Endothelial cell (in vitro differentiated cells): ENCODE measurements at places on chromosomes 11 and 22. TPM values are rescaled to one million over a fixed set of nuclear protein-coding genes. Genes with fewer than 3 reads are reported as not detected.

The MFNG gene
- total RNA-seq = 75.4 TPM

The LARGE2 gene
- 0.95 TPM for total RNA-seq

The CASP1 gene
- total RNA-seq = not detected

The CCDC73 gene
- total RNA-seq = not detected

The ABCC8 gene
- not detected for total RNA-seq

The SLC37A2 gene
- 0.49 TPM for total RNA-seq

The NCR3LG1 gene
- total RNA-seq = 0.23 TPM

The KRTAP5-11 gene
- not detected for total RNA-seq

The IGF2 gene
- total RNA-seq = 2.1 TPM

The PATE2 gene
- total RNA-seq = not detected

The SYT7 gene
- 9.7 TPM for total RNA-seq

GRCh38 chr11:66011785-66012303, at the start of gene CST6:
TSS of gene CST6 (plus strand) at chr11:66012008. CDS start at chr11:66012045, 37 bp downstream.
- no peak within 1 kb of the TSS for H3K27ac ChIP-seq
- peaks cover 4% of the 10 kb centered on the region for H3K36me3 ChIP-seq
- DNase-seq = no peak

- peak overlapping the region; percentile 94 for H3K4me3 ChIP-seq
- DNase-seq = peak; percentile 50
- no peaks in the 10 kb centered on the region for H3K36me3 ChIP-seq
- peak overlapping the region; percentile 94 for H3K27ac ChIP-seq
- peaks cover 32% of the 10 kb centered on the region for H3K4me1 ChIP-seq
These were observed 599 bp downstream of the SIK3 start for GRCh38 chr11:117097389-117098268.

DNA sequence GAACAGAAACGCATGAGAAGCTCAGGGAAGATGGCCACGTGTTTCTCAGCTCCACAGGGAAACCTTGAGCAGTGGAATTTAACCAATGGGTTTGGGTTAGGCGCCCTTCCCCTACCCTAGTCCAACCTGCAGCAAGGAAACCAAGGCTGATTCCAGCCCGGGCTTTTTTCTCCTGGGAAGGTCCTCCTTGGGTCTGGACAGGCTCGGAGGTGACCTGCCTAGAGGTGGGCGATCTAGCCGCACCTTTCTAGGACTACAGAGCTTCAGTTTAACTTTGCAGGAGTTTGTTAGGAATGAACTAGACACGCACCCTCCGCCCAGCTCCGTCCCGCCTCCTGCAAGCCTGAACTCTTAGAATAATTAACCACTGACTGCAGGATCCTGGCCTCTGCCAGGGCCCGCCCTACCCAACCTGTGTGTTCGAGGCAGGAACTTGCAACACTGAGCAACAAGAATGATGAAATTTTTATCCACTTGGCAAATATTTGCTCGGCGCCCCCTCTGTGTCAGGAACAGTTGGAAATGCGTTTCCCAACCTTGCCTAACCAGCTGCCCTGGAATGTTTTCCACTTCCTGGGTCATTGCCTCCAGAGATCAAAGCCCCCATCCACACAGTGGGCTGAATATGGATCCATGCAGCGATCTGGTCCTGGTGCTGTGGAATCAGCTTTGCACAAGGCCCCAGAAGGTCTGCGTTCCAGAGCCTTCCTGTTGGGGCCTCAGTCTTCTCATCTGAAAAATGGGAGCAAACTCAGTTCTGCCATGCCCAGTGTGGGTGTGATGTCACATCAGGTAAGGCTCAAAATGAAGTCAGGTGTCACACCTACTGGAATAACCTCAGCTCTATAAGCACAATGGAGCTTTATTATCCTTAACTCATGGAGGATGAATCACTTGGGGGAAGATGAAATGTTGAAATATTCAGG, 13.3 kb downstream of the MPST start:
- no peak for DNase-seq
- H3K4me1 ChIP-seq = peaks cover 5% of the 10 kb centered on the region
- no peak overlapping the region for H3K4me3 ChIP-seq
- H3K36me3 ChIP-seq = no peaks in the 10 kb centered on the region
- H3K27ac ChIP-seq = no peak overlapping the region

GRCh38 chr11:118894192-118894591, 10.5 kb downstream of the CXCR5 start:
- H3K4me1 ChIP-seq = peaks cover 25% of the 10 kb centered on the region
- H3K4me3 ChIP-seq = no peak overlapping the region
- no peak overlapping the region for H3K27ac ChIP-seq
- H3K36me3 ChIP-seq = peaks cover 4% of the 10 kb centered on the region

DNA sequence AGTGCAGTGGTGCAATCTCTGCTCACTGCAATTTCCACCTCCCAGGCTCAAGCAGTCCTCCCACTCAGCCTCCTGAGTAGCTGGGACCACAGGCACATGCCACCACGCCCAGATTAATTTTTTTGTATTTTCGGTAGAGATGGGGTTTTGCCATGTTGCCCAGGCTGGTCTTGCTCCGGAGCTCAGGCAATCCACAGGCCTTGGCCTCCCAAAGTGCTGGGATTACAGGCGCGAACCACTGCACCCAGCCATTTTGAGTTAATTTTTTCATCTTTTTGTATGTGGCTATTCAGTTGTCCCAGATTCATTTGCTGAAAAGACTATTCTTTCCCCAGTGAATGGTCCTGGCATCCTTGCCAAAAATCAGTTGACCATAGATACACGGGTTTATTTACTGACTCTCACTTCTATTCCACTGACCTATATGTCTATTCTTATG, 63.6 kb downstream of the MAPK1 start:
- H3K27ac ChIP-seq = no peak overlapping the region
- H3K36me3 ChIP-seq = peaks cover 35% of the 10 kb centered on the region
- H3K4me3 ChIP-seq = no peak overlapping the region

- no peak overlapping the region for H3K4me3 ChIP-seq
- peaks cover 5% of the 10 kb centered on the region for H3K36me3 ChIP-seq
- DNase-seq = no peak
- peaks cover 4% of the 10 kb centered on the region for H3K27me3 ChIP-seq
- H3K4me1 ChIP-seq = peaks cover 12% of the 10 kb centered on the region
These were observed 22.9 kb upstream of the IGSF22 start for GRCh38 chr11:18748766-18749365.

GRCh38 chr11:113614097-113614496, 92.0 kb downstream of the TMPRSS5 start:
- no peak overlapping the region for H3K4me3 ChIP-seq
- peaks cover 1% of the 10 kb centered on the region for H3K27me3 ChIP-seq
- no peak for DNase-seq
- H3K4me1 ChIP-seq = peaks cover 16% of the 10 kb centered on the region

DNA sequence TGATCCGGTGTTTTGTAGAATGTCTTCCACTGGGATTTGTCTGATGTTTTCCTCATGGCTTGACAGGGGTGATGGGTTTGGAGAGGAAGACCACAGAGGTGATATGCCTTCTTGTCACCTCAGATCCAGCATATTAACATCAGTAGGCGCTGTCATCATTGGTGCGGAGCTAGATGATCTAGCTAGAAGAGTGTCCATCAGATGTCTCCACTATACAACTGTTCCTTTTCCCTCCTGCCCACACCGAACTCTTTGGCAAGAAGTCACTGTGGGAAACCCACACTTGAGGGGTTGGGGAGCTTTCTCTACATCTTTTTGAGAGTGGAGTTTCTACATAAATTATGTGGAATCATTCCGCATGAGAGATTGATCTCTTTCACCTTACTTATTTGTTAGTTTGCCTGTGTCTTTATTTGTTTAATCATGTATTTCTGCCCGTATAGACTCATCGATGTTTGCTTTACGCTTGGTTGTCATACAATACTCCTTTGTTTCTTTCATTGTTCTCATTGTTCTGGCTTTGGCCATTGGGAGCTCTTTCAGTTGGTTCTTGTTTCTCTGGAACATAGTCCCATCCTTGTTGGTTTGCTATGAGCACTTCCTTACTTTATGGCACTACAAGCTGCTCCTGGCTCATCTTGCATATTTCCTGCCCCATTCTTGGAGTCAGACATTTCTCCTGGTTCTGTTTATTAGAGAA, 1420.3 kb downstream of the BRD1 start:
- H3K4me3 ChIP-seq = no peak overlapping the region
- no peak for DNase-seq
- no peak overlapping the region for H3K27ac ChIP-seq

- H3K27me3 ChIP-seq = peaks cover 5% of the 10 kb centered on the region
- no peak for DNase-seq
- H3K4me1 ChIP-seq = peaks cover 42% of the 10 kb centered on the region
- peak overlapping the region; percentile 91 for H3K4me3 ChIP-seq
- H3K36me3 ChIP-seq = peaks cover 7% of the 10 kb centered on the region
These were observed 709 bp upstream of the ST3GAL4 start for GRCh38 chr11:126354631-126355323.

DNA sequence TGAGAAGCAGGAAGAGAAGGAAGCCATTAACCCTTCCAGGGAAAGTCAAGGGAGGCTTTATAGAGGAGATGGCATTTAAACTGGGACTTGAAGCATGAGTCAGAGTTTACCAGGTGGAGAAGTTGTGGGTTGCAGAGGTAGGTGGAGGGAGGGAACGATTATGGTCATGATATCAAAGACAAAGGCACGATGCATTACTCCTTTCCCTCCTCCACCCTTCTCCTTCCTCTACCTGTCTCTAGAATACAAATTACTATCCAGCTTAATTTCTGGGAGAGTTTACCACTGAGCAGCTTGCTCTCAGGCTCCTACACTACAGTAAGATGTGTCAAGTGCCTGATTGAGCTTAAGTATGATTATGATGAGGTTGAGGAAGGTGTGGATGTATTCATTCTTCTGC, 151.7 kb downstream of the NELL1 start:
- DNase-seq = no peak
- H3K27me3 ChIP-seq = peaks cover 3% of the 10 kb centered on the region
- H3K4me3 ChIP-seq = no peak overlapping the region
- H3K27ac ChIP-seq = no peak overlapping the region

DNA sequence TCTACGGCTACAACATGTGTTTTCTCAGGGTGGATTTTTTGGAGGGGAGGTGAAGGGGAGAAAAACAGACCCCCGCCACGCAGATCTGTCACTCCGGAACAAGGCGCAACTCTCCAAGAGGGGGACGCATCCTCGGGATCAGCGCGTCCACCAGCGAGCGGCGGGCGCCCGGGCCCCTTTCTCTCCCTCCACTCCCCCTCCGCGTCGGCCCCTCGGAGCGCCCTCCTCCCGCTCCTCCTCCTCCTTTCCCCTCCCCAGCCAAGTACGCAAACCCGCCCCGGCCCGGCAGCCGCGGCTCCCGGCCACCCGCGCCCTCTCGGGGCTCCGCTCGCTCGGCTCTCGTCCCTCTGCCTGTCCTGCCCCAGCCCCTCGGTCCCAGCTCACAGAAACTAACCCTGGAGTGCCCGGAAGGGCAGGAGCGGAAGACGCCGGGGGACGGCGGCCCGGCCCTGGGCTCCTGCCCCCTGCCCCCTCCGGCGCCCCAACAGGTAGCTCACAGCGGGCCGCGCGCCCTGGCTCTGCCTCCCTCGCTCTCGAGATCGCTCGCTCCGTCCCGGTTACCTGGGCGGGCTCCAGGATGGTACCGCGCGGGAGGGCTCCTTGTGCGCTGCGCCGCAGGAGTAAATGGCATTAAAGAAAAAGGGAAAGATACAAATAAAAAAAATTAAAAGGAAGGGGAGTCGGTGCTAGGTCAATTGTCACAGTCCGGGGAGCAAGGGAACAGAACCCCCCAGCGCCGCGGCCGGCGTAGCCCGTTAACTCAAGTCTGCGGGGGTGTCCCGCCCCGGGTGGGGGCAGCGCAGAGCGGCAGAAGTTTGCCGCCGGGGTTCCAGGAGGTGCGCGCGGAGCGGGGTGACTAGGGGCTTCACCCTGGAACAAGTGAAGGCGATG, 131.4 kb upstream of the C11orf58 start:
- H3K27me3 ChIP-seq = peaks cover 15% of the 10 kb centered on the region
- DNase-seq = peak; percentile 54
- peaks cover 6% of the 10 kb centered on the region for H3K36me3 ChIP-seq
- no peak overlapping the region for H3K4me3 ChIP-seq
- peaks cover 39% of the 10 kb centered on the region for H3K4me1 ChIP-seq

DNA sequence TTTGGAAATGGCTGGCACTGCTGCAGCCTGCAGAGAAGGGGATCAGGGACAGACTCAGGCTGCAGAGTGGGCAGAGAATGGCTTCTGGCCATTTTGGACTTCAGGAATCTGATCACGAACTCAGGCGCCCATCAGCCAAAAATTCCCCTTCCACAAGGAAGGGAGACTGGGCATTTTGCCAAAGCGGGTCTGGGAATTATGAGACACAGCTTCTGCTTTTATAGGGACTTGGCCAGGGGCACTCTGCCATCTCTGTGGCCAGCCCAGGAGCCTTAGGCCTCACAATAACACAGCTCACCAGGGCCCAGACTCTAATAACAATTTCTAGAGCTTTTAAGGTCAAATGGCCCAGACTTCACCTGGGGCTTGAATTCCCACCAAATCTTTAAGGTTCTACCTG, 74.7 kb downstream of the CHST1 start:
- DNase-seq = no peak
- H3K27ac ChIP-seq = no peak overlapping the region
- H3K4me3 ChIP-seq = no peak overlapping the region
- H3K27me3 ChIP-seq = peaks cover 6% of the 10 kb centered on the region
- no peaks in the 10 kb centered on the region for H3K36me3 ChIP-seq

- no peak for DNase-seq
- peaks cover 5% of the 10 kb centered on the region for H3K27me3 ChIP-seq
- no peak overlapping the region for H3K4me3 ChIP-seq
- no peaks in the 10 kb centered on the region for H3K36me3 ChIP-seq
- H3K27ac ChIP-seq = no peak overlapping the region
These were observed 108.4 kb downstream of the MED15 start for GRCh38 chr22:20615533-20616450.

GRCh38 chr11:57787006-57787604, 25.5 kb downstream of the CTNND1 start:
- H3K27me3 ChIP-seq = peaks cover 9% of the 10 kb centered on the region
- H3K27ac ChIP-seq = peak overlapping the region; percentile 1
- peaks cover 16% of the 10 kb centered on the region for H3K36me3 ChIP-seq
- peaks cover 59% of the 10 kb centered on the region for H3K4me1 ChIP-seq

- peaks cover 10% of the 10 kb centered on the region for H3K27me3 ChIP-seq
- H3K4me1 ChIP-seq = peaks cover 17% of the 10 kb centered on the region
- H3K27ac ChIP-seq = no peak overlapping the region
- H3K4me3 ChIP-seq = no peak overlapping the region
- H3K36me3 ChIP-seq = peaks cover 3% of the 10 kb centered on the region
These were observed 13.9 kb upstream of the TBX1 start for GRCh38 chr22:19746726-19747125.

DNA sequence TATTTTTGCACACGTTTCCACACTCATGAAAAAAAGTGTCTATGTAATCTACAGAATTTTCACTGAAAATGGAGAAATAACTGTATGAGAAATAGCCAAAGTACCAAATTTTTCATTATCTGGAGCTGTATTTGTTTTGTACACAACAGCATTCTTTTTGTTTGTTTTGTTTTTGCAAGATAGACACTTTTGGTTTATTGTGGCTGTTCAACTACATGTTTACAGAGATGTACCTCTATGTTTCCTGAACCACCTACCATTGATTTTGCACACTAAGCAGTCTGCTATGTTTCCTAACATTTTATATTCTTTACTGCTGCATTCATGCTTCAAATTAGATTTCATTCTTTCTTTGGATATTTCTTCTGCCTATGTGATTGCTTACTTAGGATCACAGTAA, 116.3 kb downstream of the ELP4 start:
- no peaks in the 10 kb centered on the region for H3K4me1 ChIP-seq
- no peak for DNase-seq
- H3K36me3 ChIP-seq = no peaks in the 10 kb centered on the region
- no peak overlapping the region for H3K27ac ChIP-seq
- H3K4me3 ChIP-seq = no peak overlapping the region
- no peaks in the 10 kb centered on the region for H3K27me3 ChIP-seq
